ENCODE measurements at places on chromosomes 2 and 18. TPM values are rescaled to one million over a fixed set of nuclear protein-coding genes. Genes with fewer than 3 reads are reported as not detected.

GRCh38 chr18:49274188-49274714, 186.2 kb downstream of the DYM start:
- no peak for DNase-seq
- no peak overlapping the region for H3K27ac ChIP-seq
- no peak overlapping the region for H3K4me3 ChIP-seq
- no peaks in the 10 kb centered on the region for H3K4me1 ChIP-seq
- no peaks in the 10 kb centered on the region for H3K36me3 ChIP-seq

Gene STARD6
- 0.46 TPM for total RNA-seq

Gene GALNT3
- 3.0 TPM for total RNA-seq

DNA sequence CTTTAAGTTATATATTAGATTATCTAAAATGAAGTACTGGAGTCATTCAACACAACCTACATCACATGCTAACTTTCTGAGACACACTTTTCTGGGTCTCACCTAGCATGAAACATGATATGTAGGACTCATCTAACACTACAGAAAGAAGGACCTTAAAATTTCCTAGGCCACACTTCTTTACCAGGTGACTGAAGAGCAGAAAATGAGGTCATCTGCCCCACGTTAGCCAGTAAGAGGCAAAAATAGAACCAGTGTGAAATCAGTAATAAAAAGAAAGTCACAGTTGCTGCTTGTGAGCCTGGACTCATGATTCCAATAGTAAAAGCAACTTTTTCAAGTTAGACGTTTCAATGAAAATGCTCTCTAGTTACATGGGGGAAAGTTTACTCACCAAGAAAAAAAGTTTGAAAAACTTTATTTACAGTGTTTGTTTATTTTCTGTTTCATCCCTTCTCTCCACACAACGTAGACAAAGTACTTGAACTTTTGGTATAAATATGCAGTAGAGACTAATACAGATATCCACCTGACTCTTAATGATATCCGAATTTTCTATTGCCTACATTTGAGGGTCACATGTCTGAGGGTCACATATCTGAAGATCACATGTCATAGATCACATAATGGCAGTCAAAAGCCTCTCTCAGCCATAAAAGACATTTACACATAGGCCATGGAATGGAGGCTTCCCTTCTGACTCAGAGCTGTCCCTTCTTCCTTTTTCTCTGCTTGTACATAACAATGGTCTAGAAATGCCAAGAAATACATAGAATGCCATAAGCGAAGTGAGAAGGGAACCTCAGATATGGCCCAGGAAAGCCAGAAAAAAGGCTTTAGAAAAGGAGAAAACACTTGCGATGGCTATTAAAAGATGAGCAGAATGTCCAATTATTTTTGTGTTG, 362.9 kb downstream of the ZEB2 start:
- H3K36me3 ChIP-seq = no peaks in the 10 kb centered on the region
- H3K27ac ChIP-seq = no peak overlapping the region
- DNase-seq = no peak
- no peaks in the 10 kb centered on the region for H3K27me3 ChIP-seq

DNA sequence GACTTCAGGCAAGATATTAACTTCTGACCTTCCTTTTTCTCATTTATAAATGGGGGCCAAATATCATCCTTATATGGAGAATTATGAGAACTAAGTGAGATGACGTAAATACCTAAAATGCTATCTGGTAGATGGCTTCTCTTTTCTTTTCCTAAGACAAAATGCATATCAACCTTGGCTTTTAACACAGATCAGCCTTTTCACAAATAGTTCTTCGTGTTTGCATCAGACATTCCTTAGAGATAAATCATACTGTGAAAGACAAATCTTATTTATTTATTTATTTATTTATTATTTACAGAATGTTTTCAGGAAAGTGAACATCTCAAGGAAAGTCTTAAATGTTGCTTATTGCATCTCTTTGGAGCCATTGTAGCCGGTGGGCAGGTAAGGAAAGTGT, 62.8 kb downstream of the NBEAL1 start:
- no peak for DNase-seq
- H3K27me3 ChIP-seq = no peaks in the 10 kb centered on the region
- no peak overlapping the region for H3K27ac ChIP-seq
- no peaks in the 10 kb centered on the region for H3K36me3 ChIP-seq
- no peak overlapping the region for H3K4me3 ChIP-seq

- DNase-seq = no peak
- H3K27ac ChIP-seq = no peak overlapping the region
- no peak overlapping the region for H3K4me3 ChIP-seq
- H3K27me3 ChIP-seq = no peaks in the 10 kb centered on the region
- no peaks in the 10 kb centered on the region for H3K36me3 ChIP-seq
These were observed 1092.6 kb upstream of the SLC39A10 start for GRCh38 chr2:194564422-194564821.

Gene ARHGEF33
- total RNA-seq = 0.22 TPM

DNA sequence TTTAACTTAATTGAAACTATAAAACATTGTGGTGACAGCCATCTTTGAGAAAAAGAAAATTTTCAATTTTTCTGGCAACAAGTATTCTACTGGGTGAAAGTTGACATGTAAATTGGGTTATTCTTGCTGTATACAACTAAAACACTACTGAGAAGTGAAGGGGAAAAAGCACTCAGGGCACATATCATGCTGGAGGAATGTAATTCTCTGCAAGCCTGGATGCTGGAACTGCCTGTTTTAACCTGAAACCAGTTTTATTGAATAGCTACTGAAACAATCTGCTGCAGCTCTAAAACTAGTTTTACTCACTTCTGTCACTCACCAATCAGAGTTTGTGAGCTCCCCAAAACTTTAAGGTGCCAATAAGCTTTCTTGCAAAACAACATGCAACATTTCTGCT, 1136.0 kb downstream of the LRP1B start:
- no peaks in the 10 kb centered on the region for H3K27me3 ChIP-seq
- DNase-seq = no peak
- H3K27ac ChIP-seq = no peak overlapping the region
- H3K4me1 ChIP-seq = no peaks in the 10 kb centered on the region
- no peak overlapping the region for H3K4me3 ChIP-seq
- H3K36me3 ChIP-seq = no peaks in the 10 kb centered on the region

- no peaks in the 10 kb centered on the region for H3K4me1 ChIP-seq
- H3K36me3 ChIP-seq = no peaks in the 10 kb centered on the region
- no peak overlapping the region for H3K4me3 ChIP-seq
- DNase-seq = no peak
- no peak overlapping the region for H3K27ac ChIP-seq
- H3K27me3 ChIP-seq = no peaks in the 10 kb centered on the region
These were observed 124.8 kb downstream of the EPHA4 start for GRCh38 chr2:221447310-221447709.

DNA sequence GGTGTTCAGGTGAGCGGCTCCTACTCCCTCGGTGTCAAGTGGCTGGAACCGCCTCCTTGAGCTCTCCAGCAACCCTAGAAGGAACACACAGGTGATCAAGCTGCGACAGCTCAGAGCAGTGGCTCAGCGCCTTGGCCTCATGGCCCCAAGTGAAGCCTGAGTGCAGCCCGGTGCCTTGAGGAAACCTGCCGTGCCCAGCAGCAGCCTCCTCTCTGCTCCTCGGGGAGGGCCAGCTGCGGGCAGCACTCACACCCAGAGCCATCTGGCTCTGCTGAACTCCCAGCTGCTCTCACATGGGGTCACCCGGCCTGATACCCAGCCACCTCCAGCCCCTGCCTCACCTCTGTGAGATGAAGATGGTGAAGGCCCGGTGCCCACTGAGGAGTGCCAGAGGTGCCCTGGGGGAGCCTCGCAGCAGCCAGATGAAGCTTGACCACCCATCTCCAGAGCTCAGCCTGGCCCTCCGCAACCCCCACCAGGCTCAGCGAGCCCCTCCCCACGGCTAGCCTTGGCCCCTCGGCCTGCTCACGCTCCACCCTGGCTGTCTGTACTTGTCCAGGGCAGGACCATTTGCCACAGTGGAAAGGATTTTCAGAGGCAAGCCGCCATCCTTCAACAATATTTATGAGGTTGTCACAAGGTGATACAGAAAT, 70.6 kb upstream of the RAB6C start:
- H3K4me3 ChIP-seq = no peak overlapping the region
- no peak overlapping the region for H3K27ac ChIP-seq
- H3K27me3 ChIP-seq = no peaks in the 10 kb centered on the region

- H3K36me3 ChIP-seq = no peaks in the 10 kb centered on the region
- H3K27me3 ChIP-seq = no peaks in the 10 kb centered on the region
- DNase-seq = no peak
These were observed 97.6 kb downstream of the RAPH1 start for GRCh38 chr2:203437511-203437910.

DNA sequence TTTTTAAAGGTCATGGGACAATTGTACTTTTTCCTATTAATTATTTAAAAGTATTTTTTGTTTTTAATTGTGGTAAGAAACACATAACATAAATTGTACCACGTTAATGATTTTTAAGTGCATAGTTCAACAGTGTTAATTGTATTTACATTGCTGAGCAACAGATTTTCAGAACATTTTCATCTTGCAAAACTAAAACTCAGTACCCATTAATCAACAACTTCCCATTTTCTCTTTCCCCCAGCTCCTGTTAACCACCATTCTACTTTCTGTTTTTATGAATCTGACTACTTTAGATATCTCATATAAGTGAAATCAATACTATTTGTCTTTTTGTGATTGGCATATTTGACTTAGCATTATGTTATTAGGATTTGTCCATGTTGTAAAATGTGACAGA, 483.9 kb upstream of the ZNF804A start:
- DNase-seq = no peak
- no peaks in the 10 kb centered on the region for H3K36me3 ChIP-seq
- no peaks in the 10 kb centered on the region for H3K27me3 ChIP-seq
- H3K27ac ChIP-seq = no peak overlapping the region
- H3K4me1 ChIP-seq = no peaks in the 10 kb centered on the region

Gene CRACDL
- 0.22 TPM for total RNA-seq

GRCh38 chr2:1886405-1886992, 142.2 kb upstream of the PXDN start:
- H3K27me3 ChIP-seq = no peaks in the 10 kb centered on the region
- no peaks in the 10 kb centered on the region for H3K4me1 ChIP-seq
- no peak overlapping the region for H3K4me3 ChIP-seq
- no peaks in the 10 kb centered on the region for H3K36me3 ChIP-seq
- DNase-seq = no peak
- H3K27ac ChIP-seq = no peak overlapping the region

Gene VIT
- total RNA-seq = not detected

DNA sequence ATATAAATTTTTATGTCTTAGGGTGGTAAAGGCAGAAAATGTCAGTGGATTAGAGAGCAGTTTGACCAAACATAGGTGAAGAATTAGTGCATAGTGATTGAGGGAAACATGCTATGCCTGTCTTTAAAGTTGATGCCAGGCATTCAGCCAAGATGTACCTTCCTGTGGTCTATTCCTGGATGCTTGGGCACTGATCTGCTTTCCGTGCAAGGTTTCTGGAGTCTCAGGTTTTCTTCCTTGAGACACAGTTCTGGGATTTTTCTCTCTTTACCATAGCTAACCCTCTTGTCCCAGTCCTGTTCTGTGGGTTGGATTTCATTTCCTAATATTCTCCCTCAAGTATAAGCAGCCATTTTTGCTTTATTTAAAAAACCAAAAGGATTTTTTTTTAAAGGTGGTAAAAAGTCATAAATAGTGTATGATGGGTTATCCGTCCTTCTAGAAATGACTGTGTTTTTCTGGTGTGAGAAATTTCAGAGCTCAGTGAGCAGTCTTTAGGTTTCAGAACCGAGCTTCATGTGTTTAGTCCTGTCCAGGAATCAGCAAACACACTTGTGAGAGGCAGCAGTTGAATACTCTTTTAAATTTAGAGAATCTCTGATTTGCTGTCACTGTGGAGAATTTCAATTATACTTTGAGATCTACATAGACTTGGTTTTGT, 43.0 kb upstream of the CYBRD1 start:
- H3K36me3 ChIP-seq = peaks cover 9% of the 10 kb centered on the region
- no peak overlapping the region for H3K4me3 ChIP-seq
- DNase-seq = no peak
- H3K27ac ChIP-seq = no peak overlapping the region

Gene OSBPL6
- 1.6 TPM for total RNA-seq

Gene GPR75
- 2.1 TPM for total RNA-seq

Gene ANAPC1
- 131 TPM for total RNA-seq

DNA sequence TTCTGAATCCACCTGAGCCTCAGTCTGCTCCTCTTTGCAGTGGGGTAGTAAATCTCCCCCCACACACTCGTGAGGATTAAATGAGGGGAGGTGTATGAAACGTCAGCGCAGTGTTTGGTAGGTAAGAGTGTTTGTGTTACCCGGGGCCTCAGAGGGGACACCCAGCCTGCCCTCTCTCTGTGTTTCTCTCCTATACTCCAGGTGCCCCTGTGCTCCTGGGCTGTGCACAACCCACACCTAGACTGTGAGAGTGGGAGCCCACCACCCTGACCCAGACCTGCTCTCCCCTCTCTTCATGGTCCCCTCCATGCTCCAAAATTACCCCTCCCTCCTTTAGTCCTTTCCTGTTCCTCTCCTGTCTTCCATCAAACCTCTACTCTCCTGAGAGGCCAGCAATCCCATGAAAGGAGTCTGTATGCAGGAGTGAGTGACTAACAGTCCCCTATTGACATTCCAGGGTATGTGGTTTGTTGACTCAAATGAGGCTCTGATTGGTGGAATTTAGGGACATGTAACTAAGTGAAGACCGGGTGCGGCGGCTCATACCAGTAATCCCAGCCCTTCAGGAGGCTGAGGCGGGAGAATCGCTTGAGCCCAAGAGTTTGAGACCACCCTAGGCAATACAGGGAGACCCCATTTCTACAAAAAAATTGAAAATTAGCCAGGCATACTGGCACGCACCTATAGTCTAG, 10.4 kb downstream of the CIB4 start:
- no peak overlapping the region for H3K27ac ChIP-seq
- no peaks in the 10 kb centered on the region for H3K27me3 ChIP-seq
- no peaks in the 10 kb centered on the region for H3K4me1 ChIP-seq
- H3K4me3 ChIP-seq = no peak overlapping the region

Gene SNTG2
- total RNA-seq = 1.3 TPM

- H3K36me3 ChIP-seq = no peaks in the 10 kb centered on the region
- no peaks in the 10 kb centered on the region for H3K4me1 ChIP-seq
- H3K27me3 ChIP-seq = no peaks in the 10 kb centered on the region
- DNase-seq = no peak
These were observed 869.9 kb downstream of the LRP1B start for GRCh38 chr2:141260911-141261310.
